Activated T-helper 2 cell treated with anti-CD3 and anti-CD28 coated beads, Interferon-gamma antibody, Interleukin-2, Interleukin-4, amounts not matched to agents 10 μg/mL and 5 μg/mL and 100 μg/mL, durations not matched to agents 14 hours and 24 hours and 36 hours (primary cell): ENCODE measurements at places on chromosomes 11 and 22. TPM values are rescaled to one million over a fixed set of nuclear protein-coding genes. Genes with fewer than 3 reads are reported as not detected.

GRCh38 chr11:69659591-69659990 is 15.6 kb downstream of the LTO1 start:
- H3K4me1 ChIP-seq, result no peaks in the 10 kb centered on the region
- no peaks in the 10 kb centered on the region for H3K27me3 ChIP-seq
- no peak for DNase-seq
- no peak overlapping the region for H3K4me3 ChIP-seq

GRCh38 chr11:63760487-63761079 is 8.0 kb downstream of the ZFTA start:
- peaks cover 5% of the 10 kb centered on the region for H3K36me3 ChIP-seq
- H3K4me1 ChIP-seq, result no peaks in the 10 kb centered on the region
- H3K27ac ChIP-seq, result no peak overlapping the region
- H3K4me3 ChIP-seq, result no peak overlapping the region
- no peak for DNase-seq
- H3K27me3 ChIP-seq, result no peaks in the 10 kb centered on the region

Gene OR51B4
- total RNA-seq, result not detected in 2 replicates

GRCh38 chr11:99419991-99420390 is 399.2 kb downstream of the CNTN5 start:
- no peaks in the 10 kb centered on the region for H3K4me1 ChIP-seq
- no peak overlapping the region for H3K27ac ChIP-seq
- no peak for DNase-seq
- no peaks in the 10 kb centered on the region for H3K36me3 ChIP-seq
- no peaks in the 10 kb centered on the region for H3K27me3 ChIP-seq

Gene LRRC4C
- total RNA-seq, result not detected in 2 replicates

DNA sequence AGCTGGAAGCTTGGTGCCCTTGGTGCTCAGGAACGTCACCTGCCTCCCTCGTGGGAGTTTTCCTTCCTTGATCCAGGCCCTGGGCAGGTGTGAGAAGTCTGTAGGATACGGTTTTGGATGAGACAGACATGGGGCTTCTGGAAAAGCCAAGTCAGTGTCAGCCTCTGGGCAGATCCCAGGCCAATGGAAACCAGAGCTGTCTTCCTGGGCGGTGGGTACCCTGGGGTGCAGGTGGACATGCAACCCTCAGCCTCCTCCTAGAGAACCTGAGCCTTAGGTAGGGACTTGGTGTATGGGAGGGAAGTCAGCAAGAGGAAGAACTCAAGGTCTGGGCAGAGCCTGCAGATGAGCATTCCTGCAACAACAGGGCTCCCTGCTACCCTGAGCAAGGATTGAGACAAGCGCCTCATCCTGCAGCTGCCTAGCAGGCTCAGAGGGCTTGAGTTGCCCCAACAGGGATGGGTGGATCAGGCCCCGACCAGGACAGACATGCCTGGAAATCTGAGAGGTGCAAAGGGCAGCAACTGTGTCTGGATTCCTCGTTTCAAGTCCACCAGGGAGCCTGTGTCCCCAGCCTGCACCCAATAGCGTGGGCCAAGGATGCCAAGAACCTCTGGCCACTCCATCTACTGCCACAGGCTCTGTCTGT is 37.6 kb upstream of the SYT13 start:
- no peak overlapping the region for H3K4me3 ChIP-seq
- no peaks in the 10 kb centered on the region for H3K36me3 ChIP-seq
- H3K27me3 ChIP-seq, result peaks cover 9% of the 10 kb centered on the region

Gene NELL1
- total RNA-seq, result 0.07 TPM in 1 of 2 replicates, not detected in the other

Gene SYT12
- total RNA-seq, result not detected in 2 replicates

Gene OR52H1
- 0.30 TPM in 1 of 2 replicates, not detected in the other for total RNA-seq

DNA sequence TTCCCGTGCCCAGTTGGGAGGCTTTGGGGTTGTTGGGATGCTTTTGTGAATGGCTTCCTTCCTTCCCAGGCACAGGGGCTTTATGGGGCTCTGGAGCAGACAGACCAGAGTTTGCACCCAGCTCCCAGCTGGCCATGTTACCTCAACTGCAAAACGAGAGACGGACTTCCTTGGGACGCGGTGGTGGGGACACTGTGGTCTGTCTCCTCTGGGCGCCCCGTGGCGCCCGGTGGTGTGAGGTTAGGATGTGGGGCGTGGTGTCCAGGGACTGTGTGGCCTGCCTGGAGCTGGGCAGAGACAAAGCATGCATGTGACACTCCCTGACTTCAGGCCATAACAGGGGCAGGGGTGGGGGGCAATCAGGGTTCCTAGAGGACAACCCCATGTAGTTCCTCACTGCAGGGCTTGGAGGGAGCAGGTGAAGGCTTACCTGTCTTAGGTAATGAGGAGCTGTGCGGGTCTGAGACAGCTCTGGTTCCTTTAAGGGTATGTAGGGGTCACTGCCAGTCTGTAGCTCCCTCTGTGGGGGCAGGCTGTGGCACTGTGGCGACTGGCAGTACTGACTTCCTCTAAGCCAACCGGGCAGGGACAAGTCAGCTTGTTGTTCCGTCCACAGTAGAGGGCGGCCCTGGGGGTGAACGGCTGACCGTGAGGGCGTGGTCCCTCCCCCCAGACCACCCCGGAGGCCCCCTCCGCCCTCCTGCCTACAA is 14.4 kb downstream of the KCNQ1 start:
- no peaks in the 10 kb centered on the region for H3K36me3 ChIP-seq
- peaks cover 7% of the 10 kb centered on the region for H3K27me3 ChIP-seq
- no peaks in the 10 kb centered on the region for H3K4me1 ChIP-seq

Gene RIMBP3B
- not detected in 2 replicates for total RNA-seq

- no peak overlapping the region for H3K27ac ChIP-seq
- H3K27me3 ChIP-seq, result no peaks in the 10 kb centered on the region
- peaks cover 15% of the 10 kb centered on the region for H3K4me1 ChIP-seq
Measured at GRCh38 chr11:86999388-86999787, 38.3 kb upstream of the TMEM135 start.

DNA sequence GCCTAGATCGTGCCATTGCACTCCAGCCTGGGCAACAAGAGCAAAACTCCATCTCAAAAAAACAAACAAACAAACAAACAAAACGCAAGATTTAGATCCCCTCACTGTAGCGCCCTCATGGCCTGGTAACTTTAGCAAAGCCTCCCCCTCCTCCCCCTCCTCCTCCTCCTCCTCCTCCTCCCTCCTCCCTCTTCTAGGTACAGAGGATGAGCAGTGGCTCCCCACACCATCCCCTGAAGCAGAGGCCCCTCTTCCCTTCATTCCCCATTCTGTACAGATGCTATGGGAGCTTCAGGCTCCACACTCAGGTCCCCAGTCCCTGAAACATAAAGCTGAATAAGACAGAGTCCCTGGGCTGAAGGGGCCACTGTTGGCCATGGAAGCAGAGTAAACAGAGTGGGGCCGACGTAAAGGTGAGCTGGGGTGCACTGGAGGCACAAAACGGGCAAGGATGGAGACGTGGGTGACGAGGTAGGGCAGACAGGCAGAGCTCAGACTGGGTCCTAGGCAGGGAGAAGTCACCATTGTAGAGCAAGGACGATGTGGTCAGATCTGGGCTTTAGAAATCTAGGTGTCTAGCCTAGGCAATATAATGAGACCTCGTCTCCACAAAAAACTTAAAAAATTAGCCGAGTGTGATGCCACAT is 19.4 kb upstream of the NFAM1 start:
- H3K4me3 ChIP-seq, result no peak overlapping the region
- no peaks in the 10 kb centered on the region for H3K36me3 ChIP-seq
- no peak overlapping the region for H3K27ac ChIP-seq
- DNase-seq, result no peak
- no peaks in the 10 kb centered on the region for H3K4me1 ChIP-seq

- peaks cover 3% of the 10 kb centered on the region for H3K36me3 ChIP-seq
- H3K27me3 ChIP-seq, result no peaks in the 10 kb centered on the region
- H3K4me3 ChIP-seq, result no peak overlapping the region
- H3K4me1 ChIP-seq, result no peaks in the 10 kb centered on the region
- no peak for DNase-seq
Measured at GRCh38 chr22:40928657-40929056, 22.5 kb upstream of the RBX1 start.

Gene ZDHHC13
- total RNA-seq, result 25.4 and 27.8 TPM in 2 replicates

DNA sequence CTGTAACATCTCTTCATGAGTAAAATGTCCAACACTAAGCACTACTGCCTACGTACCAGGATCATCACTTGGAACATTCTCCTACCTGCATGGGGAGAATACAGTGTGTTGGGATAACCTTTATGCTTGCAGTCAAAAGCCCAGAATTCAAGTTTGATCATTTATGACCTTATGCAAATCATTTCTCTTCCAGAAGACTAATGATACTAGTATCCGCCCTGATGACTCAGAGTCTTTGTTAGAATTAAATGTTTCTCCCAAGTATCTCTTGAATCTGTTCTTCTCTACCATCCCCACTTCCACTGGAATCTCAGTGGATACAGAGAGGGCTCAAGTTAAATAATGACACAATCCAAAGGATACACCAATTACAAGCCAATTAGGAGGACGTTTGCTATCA is 12.4 kb downstream of the MAJIN start:
- no peak for DNase-seq
- peaks cover 2% of the 10 kb centered on the region for H3K27me3 ChIP-seq
- no peaks in the 10 kb centered on the region for H3K36me3 ChIP-seq
- no peaks in the 10 kb centered on the region for H3K4me1 ChIP-seq
- H3K4me3 ChIP-seq, result no peak overlapping the region
- H3K27ac ChIP-seq, result no peak overlapping the region

Gene OR56A1
- not detected in 2 replicates for total RNA-seq

DNA sequence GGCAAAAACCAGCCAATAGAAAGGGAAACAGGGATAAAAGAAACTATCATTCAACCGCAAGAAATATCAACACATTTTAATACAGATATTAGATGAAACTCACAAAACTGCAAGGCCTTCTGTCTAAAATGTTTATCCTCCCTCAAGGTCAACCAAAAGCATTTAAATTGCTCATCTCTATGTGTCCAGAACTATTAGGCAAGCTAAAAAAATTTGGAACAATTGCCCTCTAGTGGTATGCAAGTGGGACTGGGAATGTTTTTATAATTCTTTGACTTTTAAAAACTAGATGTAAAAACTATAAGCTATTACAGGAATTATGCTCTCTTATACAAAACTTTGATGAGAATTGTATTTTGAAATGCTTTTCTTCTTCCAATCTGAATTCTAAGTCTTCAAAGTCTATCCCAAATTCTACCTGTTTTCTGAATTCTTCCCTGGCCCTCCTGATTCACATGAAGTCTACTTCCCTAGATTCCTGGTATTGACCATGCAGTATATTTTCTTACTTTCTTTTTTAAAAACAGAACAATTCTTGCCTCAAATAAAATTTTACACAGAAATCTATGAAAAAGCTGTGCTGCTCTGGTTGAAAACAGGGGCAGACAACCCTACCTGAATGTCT is 4.9 kb downstream of the CWC15 start:
- H3K4me1 ChIP-seq, result peaks cover 10% of the 10 kb centered on the region
- H3K4me3 ChIP-seq, result no peak overlapping the region
- H3K27ac ChIP-seq, result no peak overlapping the region

Gene CXCR5
- total RNA-seq, result 7.5 and 8.1 TPM in 2 replicates

Gene MYOD1
- total RNA-seq, result not detected in 2 replicates

DNA sequence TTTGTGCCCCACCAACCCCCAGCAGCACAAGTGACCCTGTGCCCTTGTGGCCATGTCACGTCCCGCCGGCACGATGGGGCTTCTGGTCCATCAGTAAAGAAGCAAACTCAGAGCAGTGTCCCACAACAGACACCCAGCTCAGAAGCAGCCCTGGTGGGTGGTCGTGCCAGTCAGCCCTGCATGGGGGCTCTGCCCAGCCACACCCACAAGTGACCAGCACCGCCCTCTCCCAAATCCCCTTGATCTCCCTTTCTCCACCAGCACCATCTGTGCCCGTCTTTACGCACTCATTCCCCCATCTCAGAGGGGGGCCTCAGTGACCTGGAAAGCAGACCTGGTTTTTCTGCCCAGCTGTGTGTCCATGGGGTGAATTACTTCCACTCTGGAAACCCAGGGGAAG is 149.1 kb downstream of the DSCAML1 start:
- H3K4me3 ChIP-seq, result no peak overlapping the region
- H3K27me3 ChIP-seq, result no peaks in the 10 kb centered on the region
- H3K4me1 ChIP-seq, result no peaks in the 10 kb centered on the region
- H3K27ac ChIP-seq, result no peak overlapping the region
- H3K36me3 ChIP-seq, result no peaks in the 10 kb centered on the region

Gene IL18BP
- total RNA-seq, result 12.6 and 13.5 TPM in 2 replicates

DNA sequence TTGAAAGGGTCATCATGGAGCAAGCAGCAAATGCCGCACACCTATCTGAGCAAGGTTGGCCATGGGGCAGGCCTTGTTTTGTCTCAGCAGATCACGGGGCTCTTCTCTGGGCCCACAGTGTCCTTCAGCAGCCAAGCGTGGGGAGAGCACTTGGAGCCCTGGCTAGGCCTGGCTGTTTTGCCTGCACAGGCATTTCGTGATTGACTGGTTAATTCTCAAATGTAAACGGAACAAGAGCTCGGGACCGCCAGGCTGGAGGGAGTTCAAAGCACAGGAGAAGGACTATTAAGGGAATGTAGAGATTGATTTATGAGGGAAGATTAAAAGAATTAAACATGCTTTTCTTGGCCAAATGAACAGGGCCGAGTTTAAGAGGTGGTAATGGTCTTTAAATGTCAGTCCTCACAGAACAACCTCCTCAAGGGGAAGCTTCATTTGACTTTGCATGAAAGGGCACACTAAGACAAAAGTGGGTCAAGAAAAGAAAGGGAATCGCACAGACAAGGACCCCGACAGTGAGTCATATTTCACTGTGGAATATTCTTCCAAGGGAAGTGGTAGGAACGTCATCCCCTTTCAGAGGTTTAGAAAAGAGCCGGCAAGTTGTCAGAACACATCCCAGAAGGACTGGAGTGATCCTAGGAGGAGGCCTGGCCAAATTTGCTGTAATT is 20.7 kb downstream of the SPON1 start:
- no peak overlapping the region for H3K27ac ChIP-seq
- H3K4me1 ChIP-seq, result no peaks in the 10 kb centered on the region
- peaks cover 6% of the 10 kb centered on the region for H3K27me3 ChIP-seq

DNA sequence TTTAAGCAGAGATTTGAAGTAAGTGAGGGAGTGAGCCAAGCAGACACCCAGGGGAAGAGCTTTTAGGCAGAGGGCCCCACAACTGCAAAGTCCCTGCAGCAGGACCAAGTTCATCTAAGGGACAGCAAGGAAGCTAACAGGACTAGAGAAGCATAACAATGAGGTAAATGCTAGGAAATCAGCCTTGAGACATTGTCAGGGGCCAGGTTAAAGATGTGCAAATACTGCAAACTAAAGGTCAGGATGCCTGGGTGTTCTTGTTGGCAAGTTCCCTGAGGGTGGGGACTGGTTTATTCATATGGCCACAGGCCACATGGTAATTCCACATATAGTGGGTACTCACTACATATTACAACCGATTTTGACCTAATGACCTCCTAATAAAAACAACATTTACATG is 399.2 kb upstream of the NARS2 start:
- no peaks in the 10 kb centered on the region for H3K36me3 ChIP-seq
- H3K4me3 ChIP-seq, result no peak overlapping the region
- H3K27me3 ChIP-seq, result no peaks in the 10 kb centered on the region
- H3K4me1 ChIP-seq, result no peaks in the 10 kb centered on the region
- no peak overlapping the region for H3K27ac ChIP-seq

DNA sequence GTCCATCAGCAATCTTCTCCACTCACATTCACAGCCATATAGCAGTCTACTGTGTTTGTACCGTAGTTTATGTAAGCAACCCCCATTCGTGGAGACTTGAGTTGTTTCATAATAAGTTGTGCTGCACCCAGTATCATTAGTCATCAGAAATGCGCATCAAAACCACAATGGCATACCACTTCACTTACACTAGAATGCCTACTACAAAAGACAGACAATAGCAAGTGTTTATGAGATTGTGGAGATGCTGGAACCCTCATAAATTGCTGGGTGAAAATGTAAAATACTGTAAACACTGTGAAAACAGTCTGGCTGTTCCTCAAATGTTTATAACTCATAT is 133.3 kb downstream of the ATXN10 start:
- no peak overlapping the region for H3K4me3 ChIP-seq
- peaks cover 4% of the 10 kb centered on the region for H3K4me1 ChIP-seq
- H3K27ac ChIP-seq, result no peak overlapping the region
- H3K36me3 ChIP-seq, result peaks cover 7% of the 10 kb centered on the region
- DNase-seq, result no peak
- H3K27me3 ChIP-seq, result no peaks in the 10 kb centered on the region

Gene MMP27
- not detected in 2 replicates for total RNA-seq

Gene DEUP1
- total RNA-seq, result not detected in 2 replicates

Gene ZP1
- not detected in 2 replicates for total RNA-seq

Gene MSANTD4
- 17.2 and 22.0 TPM in 2 replicates for total RNA-seq

Gene SAA4
- not detected in 2 replicates for total RNA-seq
